Stimulated activated naive CD8-positive, alpha-beta T cell treated with anti-CD3 and anti-CD28 coated beads, Interleukin-15, amount 100 ng/mL, for 72 hours (primary cell): ENCODE measurements at places on chromosomes 12 and 14.

DNA sequence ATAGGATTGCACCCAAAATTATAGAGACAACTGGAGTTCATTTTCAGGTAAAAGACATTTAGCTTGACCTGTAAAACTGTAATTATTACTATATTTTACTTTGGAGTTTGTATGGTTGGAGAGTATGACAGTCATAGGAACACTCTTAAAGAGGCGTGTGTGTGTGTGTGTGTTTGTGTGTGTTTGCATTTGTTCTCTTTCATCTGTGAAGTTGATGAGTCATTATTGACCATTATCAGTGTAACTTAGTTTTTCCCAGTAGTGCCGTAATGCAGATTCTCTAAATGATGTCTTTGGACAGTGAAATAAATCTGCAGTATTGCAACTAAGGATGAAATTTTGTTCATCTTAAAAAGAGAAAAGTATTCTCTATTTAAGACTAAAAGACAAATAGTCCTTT is 13.0 kb downstream of the WASHC4 start:
- no peak for DNase-seq

GRCh38 chr12:15996948-15997347 is 85.8 kb downstream of the DERA start:
- DNase-seq = no peak

DNA sequence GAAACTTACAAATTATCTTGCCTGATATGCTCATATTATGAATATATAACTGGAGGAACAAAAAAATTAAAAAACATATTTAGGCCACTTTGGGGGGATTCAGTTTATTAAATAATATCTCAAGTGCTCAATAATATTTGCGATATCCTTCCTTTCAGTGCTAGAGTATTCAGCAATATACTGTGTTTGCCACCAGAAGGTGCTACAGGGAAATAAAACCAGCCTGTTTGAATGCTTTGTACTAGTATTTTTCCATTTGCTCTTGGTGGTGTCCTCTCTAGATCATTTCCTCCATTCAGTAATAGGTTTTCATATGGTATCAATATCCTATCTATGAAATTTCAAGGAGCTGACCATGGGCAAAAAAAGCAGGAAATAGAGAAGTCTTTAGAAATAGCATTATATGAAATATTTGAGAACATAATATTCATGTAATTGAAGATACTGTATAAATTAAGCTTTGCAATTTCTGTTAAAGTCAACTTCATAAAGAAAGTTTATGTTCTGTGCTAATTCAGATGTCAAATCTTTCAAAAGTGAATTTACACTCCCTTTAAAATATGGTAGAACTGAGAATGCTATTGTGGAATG is 106.2 kb upstream of the NAV3 start:
- DNase-seq = no peak

DNA sequence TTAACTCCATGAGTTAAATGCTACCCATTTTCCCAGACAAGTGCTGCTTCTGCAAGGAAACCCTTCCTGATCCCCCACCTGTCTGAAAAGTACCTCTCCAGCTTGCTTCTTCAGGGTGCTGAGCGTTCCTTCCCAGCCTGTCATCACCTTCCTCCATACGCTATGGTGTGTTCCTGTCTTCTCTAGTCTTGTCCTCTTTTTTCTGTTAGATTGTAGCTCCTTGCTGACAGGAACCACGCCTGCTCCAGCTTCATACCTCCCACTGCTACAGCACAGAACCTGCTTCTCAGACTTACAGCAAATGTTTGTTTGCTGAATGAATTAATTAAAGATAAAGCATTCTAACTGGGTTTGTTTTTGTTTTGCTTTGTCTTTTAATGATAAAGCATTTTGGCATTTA is 39.1 kb downstream of the ERH start:
- DNase-seq = no peak

DNA sequence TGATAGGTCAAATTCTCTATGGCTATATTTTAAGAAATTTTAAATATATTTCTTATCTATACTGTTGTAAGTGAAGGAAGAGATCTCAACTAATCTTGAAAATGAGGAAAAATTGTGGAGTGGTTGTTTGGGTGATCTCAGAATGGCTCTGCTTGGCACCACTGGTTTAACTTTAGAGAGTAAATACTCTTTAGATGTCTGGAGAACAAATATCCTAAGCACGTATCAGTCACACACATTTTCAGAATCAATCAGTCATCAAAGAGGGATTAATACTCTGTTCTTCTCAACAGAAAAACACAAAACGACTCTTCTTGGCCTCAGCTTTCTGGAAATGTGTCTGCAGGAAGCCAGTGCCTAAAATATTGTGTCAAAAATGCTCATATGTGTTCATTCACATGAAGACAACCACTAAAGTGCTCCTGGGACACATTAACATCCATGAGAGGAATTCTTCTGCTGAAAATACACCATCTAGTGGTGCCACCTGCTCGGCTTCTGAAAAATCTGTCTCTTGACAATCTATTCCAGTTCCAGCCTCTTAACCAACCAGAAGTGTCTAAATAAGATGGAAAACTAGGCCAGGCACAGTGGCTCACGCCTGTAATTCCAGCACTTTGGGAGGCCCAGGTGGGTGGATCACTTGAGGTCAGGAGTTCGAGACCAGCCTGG is 81.1 kb upstream of the CCDC198 start:
- no peak for DNase-seq

- DNase-seq = no peak
Observed at GRCh38 chr14:100472094-100472455, 115.1 kb downstream of the BEGAIN start.

DNA sequence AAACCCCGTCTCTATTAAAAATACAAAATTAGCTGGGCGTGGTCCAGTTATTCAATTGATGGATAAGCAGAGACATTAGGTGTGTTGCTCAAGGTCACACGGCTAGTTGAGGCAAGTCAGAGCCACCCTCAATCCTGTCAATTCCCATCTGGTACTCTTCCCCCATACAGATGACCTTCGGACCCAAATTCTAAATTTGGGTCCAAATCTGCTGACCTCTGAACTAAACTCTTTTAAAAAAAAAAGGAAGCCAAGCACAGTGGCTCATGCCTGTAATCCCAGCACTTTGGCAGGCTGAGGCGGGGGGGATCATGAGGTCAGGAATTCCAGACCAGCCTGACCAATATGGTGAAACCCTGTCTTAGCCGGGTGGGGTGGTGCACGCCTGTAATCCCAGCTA is 23.9 kb downstream of the GCN1 start:
- DNase-seq = no peak

- no peak for DNase-seq
Observed at GRCh38 chr12:122028165-122028904, 6.7 kb downstream of the BCL7A start.

- DNase-seq = no peak
Observed at GRCh38 chr12:23099604-23100003, 474.6 kb downstream of the ETNK1 start.

DNA sequence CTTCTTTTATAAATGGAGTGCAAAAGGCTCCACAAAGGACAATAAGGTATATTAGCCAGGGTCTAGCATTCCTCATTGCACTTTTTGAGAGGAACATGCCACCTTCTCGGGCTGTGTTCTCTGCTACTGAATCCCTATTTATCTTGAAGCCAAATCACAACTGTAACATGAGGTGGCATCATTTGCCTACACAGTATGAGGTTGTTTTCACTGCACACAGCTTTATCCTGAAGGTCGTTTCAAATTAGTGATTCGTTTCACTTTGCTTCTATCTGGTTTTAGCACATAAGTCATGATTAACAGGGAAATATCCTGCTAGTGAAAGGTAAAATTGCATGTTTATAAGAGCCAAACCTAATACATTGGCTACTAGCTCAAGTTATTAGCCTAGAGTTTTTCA is 153.8 kb downstream of the SLC35F4 start:
- DNase-seq = no peak

- DNase-seq = no peak
Observed at GRCh38 chr14:26828741-26829140, 230.9 kb upstream of the NOVA1 start.

GRCh38 chr12:130444986-130445385 is 107.3 kb downstream of the PIWIL1 start:
- no peak for DNase-seq

DNA sequence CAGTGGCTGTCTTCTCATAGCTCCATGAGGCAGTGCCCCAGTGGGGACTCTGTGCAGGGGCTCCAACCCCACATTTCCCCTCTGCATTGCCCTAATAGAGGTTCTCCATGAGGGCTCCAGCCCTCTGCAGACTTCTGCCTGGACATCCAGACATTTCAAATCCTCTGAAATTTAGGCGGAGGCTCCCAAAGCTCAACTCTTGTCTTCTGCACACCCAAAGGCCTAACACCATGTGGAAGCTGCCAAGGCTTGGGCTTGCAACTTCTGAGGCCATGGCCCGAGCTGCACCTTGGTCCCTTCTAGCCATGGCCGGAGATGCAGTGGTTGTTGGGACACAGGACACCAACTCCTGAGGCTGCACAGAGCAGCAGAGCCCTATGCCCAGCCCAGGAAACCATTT is 20.5 kb upstream of the PPP2R5C start:
- DNase-seq = no peak
